ENCODE measurements at places on chromosomes 7 and 10. TPM values are rescaled to one million over a fixed set of nuclear protein-coding genes. Genes with fewer than 3 reads are reported as not detected.

DNA sequence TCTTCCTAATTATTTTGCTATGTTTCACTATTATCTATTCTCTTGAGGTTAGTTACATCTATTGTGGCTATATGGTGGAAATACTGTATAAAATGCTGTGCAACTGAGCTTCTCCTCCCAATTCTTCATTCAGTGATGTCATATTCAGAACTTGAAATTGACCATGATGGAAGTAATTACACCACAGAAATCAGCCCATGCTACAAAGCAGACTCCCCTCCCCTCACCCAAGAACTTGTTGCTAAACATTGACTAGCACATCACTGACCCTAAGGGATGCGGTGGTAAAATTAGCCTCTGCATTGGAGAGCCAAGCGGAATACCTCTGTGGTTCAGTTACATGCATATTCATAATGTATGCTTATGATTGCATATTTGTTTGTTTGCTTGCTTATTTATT, 8.8 kb downstream of the CALD1 start:
- no peak for DNase-seq

- no peak for DNase-seq
Observed at GRCh38 chr7:30755384-30756154, 3.6 kb downstream of the INMT start.

- no peak for DNase-seq
Observed at GRCh38 chr7:16203065-16203464, 218.3 kb downstream of the CRPPA start.

GRCh38 chr10:123475466-123475865, 190.7 kb upstream of the GPR26 start:
- no peak for DNase-seq

DNA sequence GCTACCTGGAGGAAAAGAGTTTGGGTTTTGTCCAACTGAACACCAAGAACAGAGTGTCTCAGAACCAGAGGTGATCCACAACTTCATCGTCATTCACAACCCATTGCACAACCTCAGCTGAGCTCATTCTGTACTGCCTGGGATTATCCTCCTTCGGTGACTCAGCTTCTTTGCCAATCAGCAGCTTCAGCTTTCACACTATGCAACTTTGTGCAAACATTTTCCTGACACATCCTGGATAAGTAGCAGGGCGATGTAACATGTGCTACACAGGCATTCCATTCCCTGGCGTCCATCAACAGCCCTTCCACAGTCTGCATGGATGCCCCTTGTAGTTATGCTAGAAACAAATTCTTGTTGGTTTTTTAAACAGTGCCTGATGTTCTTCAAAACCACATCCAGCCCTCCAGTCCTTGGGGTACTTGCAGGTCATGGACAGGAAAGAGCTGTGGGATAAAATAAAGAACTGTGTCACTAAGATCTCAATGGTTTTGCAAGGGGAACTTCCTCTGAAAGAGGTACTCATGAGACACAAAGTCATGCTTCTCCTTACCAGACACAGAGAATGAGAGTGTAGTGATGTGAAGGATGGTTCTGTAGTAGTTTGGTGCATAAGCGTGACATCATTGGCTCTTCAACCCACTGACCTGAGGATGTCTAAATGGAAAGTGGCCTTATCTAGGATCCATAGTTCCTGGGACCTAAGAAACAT, 478.5 kb downstream of the KIF20B start:
- no peak for DNase-seq

DNA sequence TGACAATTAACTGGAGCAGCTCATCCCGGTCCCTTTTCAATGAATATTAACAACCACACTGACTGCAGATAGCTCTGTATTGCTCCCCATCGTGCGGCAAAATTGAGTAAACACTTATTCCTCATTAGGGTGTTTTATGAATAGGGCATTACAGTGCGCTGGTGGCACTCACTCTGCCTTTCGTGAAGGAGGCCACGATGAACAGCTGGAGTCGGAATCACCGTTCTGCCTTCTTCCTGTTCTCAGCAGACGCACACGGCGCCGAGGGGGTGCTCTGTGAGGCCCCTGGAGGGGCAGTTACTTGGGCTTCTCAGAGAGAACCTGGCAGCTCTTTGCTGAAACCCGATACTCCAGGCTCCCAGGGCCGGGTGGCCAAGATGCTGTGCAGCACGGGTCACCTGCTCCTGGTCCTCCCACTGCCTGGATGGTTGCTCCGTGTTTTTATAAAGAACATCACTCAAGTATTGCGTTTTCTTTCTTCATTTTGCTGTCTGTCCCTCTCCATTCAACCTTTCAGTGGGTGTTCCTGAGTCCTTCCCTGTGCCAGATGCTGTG, 241.9 kb downstream of the GLRX3 start:
- DNase-seq: no peak

- DNase-seq: no peak
Observed at GRCh38 chr7:81488210-81488609, 281.6 kb downstream of the HGF start.

LIPF gene
- polyA plus RNA-seq: not detected

FAM25G gene
- not detected for polyA plus RNA-seq

ZPBP gene
- not detected for polyA plus RNA-seq

FGF8 gene
- not detected for polyA plus RNA-seq

PAPOLB gene
- polyA plus RNA-seq: not detected

TMEM236 gene
- polyA plus RNA-seq: not detected

CPA4 gene
- not detected for polyA plus RNA-seq

SPDYE18 gene
- not detected for polyA plus RNA-seq
